NCI-H1436 (cell line): ENCODE measurements at places on chromosomes 3 and 15.

DNA sequence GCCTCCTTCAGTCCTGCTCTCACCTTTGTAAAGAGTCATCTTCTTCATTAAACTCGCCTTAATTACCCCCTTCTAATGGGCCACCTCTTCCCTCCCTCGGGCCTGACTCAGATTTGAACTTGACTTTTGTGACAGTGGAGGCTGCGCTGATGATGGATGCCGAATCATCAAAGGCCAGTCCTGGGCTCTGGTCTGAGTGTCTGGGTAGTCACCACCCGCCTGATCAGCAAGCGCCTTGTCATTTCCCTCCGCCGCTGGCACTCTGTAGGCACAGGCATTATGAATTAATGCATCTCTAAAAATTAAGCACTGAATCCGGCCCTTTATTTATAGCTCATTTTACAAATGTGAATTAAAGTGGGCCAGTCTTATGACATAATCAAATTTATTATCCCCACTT lies 116.7 kb upstream of the PROK2 start:
- no peak for DNase-seq

GRCh38 chr3:136194409-136195257 lies 1.5 kb downstream of the MSL2 start:
- DNase-seq = no peak

DNA sequence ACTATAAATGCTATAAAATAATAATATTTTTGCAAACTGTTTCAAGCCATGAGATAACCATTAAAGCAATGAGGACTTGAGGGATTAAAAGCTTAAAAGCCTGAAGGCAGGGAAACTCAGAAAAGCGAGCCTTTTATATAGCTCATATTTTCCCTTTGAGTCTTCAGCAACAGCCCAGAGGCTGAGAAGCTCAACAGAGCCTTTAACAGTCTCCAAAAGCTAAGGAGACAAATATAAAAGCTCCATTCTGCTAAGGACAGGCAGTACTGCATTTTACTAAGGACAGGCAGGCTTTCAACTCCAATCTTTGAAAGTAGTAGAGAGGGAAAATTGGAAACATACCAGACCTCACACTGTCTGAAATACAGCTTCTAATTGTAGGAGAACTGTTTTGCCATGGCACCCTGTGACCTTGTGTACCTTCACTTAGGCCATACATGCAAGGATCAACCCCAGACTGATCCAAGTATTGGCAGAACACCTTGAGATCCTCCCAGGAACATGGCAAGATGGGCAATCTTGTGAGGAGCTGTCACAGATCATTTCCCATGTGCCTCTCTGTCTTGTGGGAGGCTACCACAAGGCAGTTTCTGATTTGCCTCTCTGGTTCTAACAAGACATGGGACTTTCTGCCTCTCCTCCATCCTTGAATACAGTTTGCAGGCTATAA lies 53.1 kb upstream of the ARNT2 start:
- DNase-seq = no peak

- DNase-seq = no peak
Measured at GRCh38 chr3:185537369-185537970, 14.9 kb downstream of the LIPH start.

DNA sequence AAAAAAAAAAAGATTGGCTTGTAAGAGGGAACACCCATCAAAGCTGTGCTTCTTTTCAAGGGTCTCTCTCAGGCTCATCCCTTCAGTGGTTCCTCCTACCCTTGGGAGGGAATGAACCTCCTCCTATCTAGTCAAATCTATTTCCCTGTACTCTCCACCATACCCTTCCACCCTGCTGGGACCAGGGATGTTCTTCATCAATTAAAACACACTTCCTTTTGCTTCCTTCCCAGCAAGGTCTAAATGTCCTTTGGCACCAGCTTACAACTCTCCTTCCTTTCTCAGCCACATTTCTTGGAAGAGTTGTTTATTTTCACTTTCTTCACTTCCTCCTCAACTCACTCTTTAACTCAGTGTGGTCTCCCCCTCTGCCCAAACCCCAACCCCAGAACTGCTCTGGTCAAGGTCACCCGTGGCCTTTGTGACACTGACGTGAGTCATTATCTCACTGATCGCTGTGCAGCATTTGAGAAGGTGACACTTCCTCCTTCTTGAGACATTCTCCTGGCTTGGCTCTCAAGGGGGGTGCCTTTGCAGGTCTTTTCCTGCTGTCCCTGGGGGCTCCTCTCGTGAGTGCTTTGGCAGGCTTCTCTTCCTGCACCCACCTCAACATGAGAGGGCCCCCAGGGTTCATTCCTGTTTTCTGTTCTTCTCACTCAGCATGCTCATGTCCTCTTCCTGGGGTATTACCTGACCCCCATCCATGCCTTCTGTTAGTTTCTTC lies 210.5 kb upstream of the TLE3 start:
- no peak for DNase-seq
